ENCODE measurements at places on chromosomes 3 and 15.
A peak's percentile ranks its signal among the peaks of the same experiment; 100 is the strongest.

DNA sequence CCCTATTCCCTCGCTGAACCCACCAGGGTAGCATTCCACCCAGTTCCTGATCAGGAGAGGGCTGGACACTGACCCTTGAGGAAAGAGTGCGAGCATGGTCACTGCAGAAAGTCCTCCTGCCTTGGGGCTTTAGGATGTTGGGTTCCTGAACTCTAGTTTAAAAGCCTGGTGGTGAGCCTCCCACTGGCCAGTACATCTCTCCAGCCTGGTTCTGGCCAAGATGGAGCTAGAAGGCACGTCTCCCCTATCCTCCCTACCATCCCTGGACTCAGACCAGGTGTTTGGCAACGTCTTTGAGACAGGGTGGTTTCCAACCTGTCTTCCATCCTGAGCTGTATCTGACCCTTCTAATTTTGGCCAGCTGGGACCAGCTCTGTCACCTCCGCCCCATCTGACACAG is 31.4 kb downstream of the NBEAL2 start:
- peak; percentile 61 for DNase-seq

GRCh38 chr3:67349551-67350174 is 304.7 kb downstream of the SUCLG2 start:
- no peak for DNase-seq

DNA sequence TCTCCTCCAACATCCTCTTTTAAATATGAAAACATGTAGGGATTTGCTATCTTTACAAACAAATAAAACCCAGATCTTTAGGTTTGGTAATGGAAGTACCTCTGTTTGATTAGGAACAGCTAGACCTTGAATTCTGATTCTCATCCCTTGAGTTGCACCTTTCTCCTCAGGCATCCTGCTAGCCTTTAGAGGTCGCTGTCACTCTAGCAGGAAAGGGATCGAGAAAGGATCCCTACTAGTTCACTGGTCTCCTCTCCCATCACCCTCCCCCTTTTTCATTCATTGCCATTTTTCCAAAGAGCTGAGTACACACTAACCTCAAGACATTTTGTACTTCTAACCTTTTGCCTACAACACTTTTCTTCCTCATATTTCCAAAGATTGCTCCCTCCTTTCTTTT is 569.8 kb downstream of the RBMS3 start:
- DNase-seq: no peak

GRCh38 chr15:59917504-59918157 is 86.5 kb upstream of the FOXB1 start:
- DNase-seq: peak; percentile 49

DNA sequence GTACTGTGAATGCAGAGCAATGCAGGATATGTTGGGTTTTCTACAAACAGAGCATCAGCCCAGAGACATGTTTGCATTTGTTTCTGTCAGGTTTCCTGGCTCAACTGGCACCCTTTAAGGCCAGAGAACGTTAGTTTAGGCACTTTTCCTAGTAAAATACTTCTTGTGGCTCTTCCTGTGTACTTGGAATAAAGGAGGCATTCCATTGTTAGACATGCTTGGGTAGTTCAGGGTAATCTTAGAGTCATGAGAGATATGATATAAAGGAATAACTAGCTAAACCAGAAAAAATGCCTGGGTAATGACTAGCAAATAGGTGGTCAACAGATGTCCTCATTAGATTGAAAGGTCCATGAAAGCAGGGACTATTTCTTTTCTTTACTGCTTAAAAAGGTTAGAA is 60.4 kb upstream of the RBM5 start:
- peak; percentile 80 for DNase-seq

- peak; percentile 87 for DNase-seq
Measured at GRCh38 chr3:123723522-123724168, 138.8 kb upstream of the HACD2 start.

All from osteoblast (primary cell).